ENCODE measurements at places on chromosomes 3 and 15.

- DNase-seq: no peak
Observed at GRCh38 chr15:90210593-90210992, 9.5 kb downstream of the SEMA4B start.

DNA sequence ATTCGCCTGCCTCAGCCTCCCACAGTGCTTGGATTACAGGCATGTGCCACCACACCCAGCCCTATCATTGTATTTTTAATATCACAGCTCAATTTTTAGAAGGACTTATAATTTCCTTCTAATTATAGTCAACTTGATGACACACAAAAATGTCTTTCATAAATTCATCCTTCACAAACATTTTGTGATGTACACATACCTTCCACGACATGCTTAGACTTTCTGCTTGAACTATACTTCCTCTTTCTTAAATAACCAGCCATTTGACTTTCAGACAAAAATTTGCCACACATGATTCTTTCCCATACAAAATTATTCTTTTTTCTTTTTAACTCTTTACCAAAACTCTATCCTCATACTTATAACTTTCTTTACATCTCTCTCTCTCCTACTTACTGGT lies 48.4 kb upstream of the CCK start:
- DNase-seq: no peak

- DNase-seq: no peak
Observed at GRCh38 chr3:14933820-14934425, 13.5 kb upstream of the NR2C2 start.

GRCh38 chr15:50247819-50248655 lies 17.5 kb downstream of the HDC start:
- peak; percentile 60 for DNase-seq

DNA sequence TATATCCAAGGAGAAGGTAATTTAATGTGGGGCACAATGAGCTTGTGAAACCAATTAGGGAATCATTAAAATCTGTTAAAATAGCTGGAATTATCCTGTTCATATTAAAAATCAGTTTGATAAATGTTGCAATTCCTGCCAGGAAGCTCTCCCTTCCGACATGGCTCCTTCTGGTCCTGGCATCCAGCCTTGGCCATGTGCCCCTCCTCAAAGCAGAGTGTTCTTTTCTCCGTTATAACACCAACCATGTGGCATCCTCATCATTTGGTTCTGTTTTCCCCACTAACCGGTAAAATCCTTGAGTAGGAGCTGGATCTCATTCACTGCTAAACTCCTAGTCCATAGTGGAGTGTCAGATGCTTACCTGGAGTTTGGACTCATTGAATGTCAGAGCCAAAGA lies 127.2 kb downstream of the ARNT2 start:
- DNase-seq: no peak
